Panc1 (cell line): ENCODE measurements at places on chromosomes 2 and 18.

GRCh38 chr2:197599285-197599965, 76.0 kb downstream of the RFTN2 start:
- no peak for DNase-seq

GRCh38 chr2:172100935-172101820, 1.5 kb downstream of the DLX2 start:
- DNase-seq, result no peak

DNA sequence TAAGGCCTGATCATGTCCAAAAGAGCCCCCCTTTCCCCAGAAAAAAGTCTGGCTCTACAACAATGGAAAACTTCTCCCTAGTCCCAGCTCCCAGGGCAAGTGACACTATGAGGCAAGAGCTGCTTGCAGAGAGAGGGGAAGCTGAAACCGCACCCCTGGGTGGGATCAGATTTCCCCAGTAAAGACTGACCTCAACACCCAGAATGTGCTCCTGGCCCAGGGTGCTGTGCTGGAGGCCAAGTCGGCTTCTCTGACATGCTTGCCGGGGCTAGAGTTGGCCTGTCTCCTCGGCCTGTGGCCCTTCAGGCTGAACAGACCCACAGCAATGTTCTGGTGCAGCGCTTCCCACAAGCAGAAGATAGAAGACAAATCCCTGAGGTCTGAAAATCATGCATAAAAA, 18.4 kb upstream of the ST8SIA3 start:
- no peak for DNase-seq

- no peak for DNase-seq
Observed at GRCh38 chr18:621291-622043, 24.7 kb downstream of the CLUL1 start.

DNA sequence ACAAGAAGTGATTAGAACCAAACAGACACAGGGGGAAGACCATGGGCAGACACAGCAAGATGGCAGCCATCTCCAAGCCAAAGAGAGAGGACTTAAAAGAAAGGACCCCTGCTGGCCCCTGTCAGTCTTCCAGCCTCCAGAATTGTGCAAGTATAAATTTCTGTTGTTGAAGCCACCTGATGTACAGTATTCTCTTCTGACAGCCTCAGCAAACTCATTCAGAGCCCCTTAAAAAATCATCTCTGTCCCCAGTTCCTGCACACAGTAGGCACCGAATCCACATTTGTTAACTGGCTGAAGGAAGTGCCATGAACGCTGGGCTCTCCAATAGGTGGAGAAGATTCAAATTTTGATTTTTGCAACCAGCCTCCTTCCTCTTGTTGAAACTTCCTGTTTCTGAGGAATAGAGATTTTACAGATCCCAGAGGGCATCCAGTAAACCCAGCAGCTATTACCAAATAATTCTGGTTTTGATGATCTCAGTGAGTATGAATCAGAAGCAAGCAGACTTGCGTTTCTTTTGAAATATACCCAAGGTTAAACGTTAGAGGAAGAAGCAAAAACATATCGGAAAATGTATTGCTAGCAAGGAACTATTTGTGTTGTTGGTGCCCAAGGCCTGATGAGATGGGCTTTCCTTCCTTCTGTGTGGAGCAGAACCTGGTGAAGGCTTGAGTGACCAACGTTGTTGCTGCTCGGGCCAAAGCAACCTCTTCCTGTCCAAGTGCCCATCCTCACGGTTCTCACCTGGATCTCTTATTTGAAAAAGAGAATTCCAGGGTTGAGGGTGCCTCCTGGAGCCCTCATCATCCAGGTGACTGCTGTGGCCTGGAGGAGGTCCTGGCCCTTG, 47.7 kb upstream of the PLB1 start:
- no peak for DNase-seq

GRCh38 chr2:236010920-236011685, 157.1 kb downstream of the GBX2 start:
- no peak for DNase-seq

DNA sequence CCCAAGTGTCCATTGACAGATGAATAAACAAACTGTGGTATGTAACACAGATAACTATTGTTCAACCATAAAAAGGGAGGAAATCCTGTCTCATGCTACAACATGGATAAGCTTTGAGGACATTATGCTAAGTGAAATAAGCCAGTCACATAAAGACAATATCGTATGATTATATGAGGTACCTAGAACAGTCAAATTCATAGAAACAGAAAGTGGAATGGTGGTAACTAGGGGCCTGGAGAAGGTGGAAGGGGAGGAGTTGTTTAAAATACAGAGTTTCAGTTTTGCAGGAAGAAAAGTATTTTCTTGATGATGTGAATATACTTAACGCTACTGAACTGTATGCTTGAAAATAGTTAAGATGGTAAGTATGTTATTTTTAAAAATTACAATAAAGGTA, 304.6 kb upstream of the CXCR4 start:
- DNase-seq, result no peak

DNA sequence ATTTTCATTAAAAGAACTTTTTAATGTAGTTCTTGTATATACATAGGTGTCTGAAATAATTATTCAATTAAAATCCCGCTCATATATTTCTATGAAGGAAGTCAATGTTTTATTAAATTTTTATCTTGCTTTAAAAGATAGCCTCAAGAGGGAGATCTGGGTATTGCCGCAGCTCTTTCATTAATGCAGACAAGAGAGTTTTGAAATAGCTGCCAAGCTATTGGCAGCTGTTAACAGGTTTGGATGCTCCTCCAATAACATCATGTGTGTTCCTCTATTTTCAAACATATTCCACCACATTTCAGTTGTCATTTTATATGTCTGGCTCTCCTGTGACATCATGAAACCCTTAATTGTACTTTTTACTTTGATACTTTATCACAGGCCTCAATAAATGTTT, 12.9 kb upstream of the NT5C1B start:
- no peak for DNase-seq

GRCh38 chr2:47897883-47898731, 8.2 kb downstream of the FBXO11 start:
- DNase-seq, result no peak

GRCh38 chr2:32780961-32781360, 153.1 kb downstream of the TTC27 start:
- no peak for DNase-seq

DNA sequence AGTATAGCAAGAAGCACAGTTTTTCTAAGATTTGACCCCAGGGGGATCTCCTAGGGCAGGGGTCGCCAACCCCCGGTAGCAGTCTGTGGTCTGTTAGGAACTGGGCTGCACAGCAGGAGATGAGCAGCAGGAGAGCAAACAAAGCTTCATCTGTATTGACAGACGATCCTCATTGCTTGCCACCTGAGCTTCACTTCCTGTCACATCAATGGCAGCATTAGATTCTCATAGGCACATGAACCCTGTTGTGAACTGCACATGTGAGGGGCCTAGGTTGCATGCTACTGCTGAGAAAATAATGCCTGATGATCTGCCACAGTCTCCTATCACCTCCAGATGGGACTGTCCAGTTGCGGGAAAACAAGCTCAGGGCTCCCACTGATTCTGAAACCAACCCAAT, 136.2 kb downstream of the RGPD3 start:
- DNase-seq, result no peak

DNA sequence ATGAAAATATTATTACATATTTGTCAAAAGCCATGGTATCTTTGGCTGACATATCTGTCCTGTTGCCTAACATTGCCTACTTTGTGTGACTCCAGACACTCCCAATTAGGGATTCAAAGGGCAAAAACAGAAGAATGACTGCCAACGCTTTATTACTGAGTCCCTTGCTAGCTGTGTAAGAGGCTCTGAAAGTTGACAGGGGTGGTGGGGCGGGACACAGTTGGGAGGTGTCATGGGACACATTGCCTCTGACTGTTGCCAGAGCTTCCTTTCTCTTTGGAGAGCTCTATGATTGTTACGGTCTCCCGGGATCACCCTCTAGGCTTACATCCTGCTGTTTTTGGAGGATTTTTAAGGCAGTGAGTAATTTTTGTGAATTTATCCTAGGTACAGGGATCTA, 249.6 kb upstream of the ACVR2A start:
- no peak for DNase-seq

DNA sequence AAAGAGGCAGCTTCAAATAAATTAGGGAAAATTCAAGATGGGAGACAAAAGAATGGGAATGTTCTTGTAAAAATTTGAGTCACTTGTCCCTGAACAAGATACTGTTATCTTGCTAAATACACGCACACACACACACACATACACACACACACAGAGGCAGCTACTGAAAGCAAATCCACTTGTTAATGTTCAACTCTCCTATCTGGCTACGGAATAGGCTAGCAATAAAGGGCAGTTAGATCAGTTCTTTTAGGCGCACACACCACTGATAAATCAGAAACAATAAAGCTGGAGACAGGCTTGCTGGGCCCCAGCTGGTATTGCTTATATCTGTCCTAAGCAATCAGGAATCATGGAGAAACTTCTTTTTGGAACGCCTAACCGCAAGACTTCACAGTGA, 461.6 kb downstream of the BCL11A start:
- no peak for DNase-seq

DNA sequence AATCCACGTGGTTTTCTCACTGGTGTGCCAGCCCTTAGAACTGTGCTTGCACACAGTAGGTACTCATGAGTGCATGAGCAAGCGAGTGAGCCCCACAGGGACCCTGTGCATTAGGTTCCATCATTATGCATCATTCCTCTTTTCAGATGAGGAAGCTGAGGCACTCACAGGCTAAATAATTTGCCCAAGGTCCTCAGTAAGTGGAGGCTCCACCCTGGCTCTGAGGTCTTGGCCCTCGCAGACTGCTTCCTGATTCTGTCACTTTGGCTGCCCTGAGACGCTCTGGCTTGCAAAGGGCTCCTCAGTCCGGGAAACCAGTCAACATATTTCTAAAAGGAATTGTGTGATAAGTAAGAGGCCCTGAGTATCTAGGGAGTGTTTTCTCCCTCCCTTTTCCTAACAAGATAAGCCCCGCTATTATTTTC, 71.7 kb downstream of the IL1R2 start:
- DNase-seq, result no peak

DNA sequence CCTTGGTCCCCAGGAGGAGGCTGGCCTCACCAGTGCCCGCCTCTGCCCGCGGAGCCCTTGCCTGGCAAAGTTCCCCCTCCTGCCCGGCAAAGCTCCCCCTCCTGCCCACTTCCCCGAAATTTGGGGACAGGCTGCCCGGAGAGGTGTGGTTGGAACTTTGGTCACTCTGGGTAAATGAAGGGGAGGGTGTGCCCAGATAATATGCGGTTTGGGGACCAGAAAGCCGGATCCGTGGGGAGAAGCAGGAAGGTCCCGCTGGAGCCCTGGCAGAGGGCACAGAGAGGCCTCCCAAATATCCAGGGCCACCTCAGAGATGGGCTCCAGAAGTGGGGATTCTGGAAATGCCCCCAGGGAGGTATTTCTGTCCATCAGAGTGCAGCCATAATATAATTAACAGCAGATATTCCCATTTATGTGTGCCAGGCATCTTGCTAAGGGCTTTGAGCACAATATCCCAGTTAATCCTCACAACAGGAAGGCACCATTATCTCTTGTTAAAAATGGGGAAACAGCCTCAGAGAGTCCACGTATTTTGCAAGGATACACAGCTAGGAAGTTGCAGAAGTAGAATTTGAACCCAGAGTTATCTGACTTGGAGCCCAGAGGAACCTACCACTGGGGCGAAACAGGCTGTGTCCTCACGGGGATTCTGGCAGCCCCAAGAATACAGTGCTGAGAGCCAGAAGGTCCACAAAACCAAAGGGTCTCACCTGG, 914 bp downstream of the STEAP3 start:
- DNase-seq, result no peak

- DNase-seq, result no peak
Observed at GRCh38 chr2:14543284-14543683, 89.2 kb upstream of the LRATD1 start.

DNA sequence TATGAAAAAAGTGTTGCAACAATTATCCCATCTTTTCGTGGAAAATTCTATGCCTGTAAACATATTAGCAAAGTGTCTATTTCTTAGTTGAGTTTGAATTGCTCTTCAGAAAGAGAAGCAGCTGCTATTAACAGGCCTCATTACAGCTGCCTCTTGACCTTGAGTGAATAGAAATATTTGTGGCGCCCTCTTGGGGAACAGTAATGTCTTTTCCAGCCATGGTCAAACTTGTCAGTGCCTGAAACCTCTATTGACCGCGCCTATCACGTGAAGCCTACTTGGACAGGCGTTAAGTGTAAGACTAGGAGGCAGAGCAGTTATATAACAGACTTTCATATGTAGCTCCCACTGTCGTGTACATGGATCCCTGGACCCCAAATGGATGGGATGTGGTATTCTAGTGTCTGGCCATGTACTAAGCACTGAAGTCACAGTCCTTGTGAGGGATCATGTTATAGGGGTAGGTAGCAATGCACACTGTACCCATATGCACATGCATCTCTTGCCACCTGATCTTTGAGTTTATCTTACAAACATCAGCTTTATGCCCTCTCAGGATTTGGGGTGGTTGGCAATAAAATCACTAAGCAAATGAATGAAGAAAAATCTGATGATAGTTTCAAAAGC, 245.0 kb downstream of the PTGR3 start:
- DNase-seq, result peak; percentile 73

GRCh38 chr18:34122724-34123334, 101.9 kb downstream of the NOL4 start:
- peak; percentile 45 for DNase-seq

DNA sequence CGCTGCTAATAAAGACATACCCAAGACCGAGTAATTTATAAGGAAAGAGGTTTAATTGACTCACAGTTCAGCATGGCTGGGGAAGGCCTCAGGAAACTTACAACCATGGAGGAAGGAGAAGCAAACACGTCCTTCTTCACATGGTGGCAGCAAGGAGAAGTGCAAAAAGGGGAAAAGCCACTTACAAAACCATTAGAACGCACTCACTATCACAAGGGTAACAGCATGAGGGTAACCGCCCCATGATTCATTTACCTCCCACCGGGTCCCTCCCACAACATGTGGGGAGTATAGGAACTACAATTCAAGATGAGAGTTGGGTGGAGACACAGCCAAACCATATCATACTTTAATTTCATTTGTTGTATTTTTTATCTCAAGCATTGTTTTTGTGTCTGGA, 67.5 kb downstream of the ATP9B start:
- DNase-seq, result no peak

GRCh38 chr18:40868110-40868858, 1086.8 kb upstream of the PIK3C3 start:
- peak; percentile 61 for DNase-seq

- no peak for DNase-seq
Observed at GRCh38 chr18:58552057-58552461, 76.8 kb downstream of the ALPK2 start.

GRCh38 chr18:45962866-45963265, 4.3 kb downstream of the EPG5 start:
- DNase-seq, result no peak

- DNase-seq, result no peak
Observed at GRCh38 chr2:28248511-28248910, 144.1 kb upstream of the FOSL2 start.
